ENCODE measurements at places on chromosomes 7 and 10. TPM values are rescaled to one million over a fixed set of nuclear protein-coding genes. Genes with fewer than 3 reads are reported as not detected.

The HOXA10 gene
- not detected for total RNA-seq

The NPY4R gene
- 0.53 TPM for total RNA-seq

The C7orf33 gene
- total RNA-seq: not detected

The ZNF365 gene
- 11.0 TPM for total RNA-seq

The MSMB gene
- total RNA-seq: not detected

The EPO gene
- not detected for total RNA-seq

The HOXA5 gene
- not detected for total RNA-seq

The MKLN1 gene
- total RNA-seq: 48.0 TPM
